ENCODE measurements at places on chromosomes 1 and 21.

- no peak for DNase-seq
These were observed 142.3 kb upstream of the EDN2 start for GRCh38 chr1:41626616-41627375.

DNA sequence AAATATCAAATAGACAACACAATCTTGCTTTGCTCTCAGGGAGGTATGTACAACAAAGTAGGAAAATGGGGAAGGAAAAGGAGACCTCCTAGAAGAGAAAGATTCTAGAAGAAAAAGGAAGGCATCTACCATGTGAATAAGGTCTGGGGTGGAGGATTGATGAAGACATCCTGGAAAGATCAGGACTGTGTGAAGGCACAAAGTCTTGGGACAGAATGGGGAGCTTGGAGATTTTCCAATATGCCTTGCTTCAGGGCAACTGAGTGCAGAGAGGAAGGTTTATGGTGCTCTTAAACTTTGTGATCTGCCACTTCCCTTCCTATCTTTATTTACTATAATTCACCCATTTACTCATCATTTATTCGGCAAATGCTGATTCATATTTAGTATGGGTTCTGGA, 352.0 kb downstream of the PLPP3 start:
- DNase-seq: no peak

DNA sequence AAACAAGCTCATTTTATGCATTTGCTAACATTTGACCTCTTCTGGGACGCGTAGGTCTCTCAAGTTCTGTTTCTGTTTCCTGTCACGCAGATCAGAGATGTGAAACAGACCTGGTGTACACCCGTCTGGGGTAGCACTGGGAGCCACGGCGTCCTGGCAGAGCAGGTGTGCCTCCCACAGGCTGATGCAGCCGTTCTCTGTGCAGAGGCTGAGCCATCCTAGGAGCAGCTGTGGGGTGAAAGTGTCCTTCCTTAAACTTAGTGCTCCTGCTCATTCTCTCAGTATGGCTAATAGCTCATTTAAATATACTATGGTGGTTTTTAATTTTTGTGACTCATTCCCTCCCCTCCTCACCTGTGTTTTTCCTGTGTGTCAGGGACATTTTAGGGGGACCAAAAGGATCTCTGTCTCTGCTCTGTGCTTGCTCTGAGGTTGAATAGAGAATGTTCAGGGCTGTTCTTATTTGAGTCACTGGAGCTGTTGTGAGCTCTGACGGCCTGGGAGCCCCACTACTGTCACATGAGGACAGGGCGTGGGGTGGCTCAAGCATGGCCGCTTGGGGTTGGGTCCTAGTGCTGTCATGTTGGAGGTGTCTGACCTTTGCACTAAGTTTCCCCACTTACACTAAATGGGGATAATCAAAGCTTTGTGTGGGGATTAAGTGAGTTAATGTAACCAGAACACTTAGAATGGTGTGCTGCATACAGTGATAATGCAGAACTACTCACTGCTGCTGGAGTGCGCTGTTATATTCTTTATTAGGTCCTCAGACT, 43.0 kb downstream of the GALNT2 start:
- no peak for DNase-seq

DNA sequence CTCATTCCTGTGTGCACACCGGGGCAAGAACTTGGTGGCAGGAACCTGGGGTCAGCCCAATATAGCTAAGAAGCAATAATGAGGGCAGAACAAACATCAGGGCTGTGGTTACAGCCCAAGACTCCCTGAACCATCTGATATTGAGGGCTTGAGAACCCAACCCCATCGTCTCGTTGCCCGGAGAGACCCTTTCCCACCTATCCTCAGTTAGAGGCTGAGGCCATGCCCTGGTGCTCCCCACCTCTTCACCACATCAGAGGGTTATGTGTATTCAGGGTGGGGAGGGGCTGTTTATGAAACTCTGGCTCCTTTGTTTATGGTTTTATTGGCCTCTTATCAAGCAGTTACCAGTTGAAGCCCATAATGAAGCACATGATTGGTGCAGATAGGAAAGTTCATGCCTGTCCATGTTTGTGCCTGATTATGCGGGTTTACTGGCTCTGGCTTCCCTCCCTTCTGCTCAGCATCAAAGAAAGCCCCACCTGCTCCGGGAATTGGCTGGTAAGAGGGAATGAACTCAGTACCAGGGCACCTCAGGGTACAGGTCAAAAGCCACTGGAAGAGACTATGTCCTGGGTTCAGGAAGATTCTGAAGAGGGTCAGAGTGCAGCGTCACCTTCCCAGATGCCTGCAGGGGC, 14.5 kb downstream of the NUAK2 start:
- no peak for DNase-seq

DNA sequence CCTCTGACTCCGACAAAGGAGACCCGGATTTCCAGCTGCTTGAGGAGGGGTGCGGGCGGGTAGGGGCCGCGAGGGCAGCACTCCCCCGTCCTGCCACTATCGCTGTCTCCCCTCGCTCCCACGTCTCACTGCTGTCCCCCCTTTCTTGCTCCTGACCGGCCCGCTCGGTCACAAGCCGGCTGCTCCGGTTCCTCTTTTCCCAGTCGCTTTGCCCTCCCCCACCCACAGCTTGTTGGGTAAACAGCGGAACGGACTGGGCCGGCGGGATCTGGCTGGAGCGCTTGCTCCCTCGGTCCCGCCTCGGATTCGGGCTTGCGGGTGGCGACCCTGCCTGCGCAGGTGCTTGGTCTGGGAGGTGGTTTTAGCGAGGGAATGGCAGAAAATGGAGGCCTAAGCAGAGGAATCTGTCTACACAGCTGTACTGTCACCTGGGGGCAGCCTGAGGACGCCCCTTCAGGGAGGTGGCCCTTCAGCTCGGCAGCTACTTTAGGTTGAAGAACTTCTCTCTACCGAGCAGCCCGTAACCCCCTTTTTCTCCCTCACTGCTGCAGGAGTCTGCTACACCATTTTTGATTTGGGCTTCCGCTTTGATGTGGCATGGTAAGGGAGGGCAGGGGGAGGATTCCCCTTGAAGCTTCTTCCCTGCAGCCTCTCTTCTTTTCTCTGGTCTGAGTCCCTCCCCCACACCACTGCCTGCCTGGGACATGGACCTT, 645 bp downstream of the ATP6V0B start:
- peak; percentile 33 for DNase-seq

GRCh38 chr1:3063379-3064295, 5.4 kb upstream of the PRDM16 start:
- no peak for DNase-seq

DNA sequence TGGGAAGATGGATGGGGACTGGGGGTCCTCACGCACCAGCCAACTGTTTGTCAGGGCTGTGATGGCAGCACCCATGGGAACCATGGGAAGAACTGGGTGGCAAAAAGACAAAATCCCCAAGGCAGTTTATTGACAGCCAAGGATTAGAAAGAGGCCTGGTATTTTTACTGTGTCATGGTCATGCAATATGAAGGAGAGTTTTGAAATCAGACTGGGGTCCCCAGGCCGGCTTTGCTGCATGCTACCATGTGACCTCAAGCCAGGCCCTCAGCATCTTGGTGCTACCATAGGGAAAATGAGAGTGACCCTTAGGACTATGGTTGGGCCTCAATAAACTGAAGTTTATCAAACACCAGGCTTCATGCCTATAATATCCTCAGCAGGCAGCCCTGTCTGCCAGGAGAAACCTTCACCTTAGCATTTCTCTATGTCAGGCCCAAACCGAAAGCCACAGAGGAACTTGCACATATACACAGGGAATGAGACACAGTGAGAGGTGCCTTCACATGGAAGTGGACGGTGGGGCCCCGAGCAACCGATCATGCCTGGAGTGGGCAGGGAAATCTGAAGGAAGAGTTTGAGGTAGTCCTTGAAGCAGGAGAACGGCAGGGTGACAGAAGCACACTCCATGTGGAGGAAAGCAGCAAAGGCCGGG, 203.2 kb downstream of the HIVEP3 start:
- DNase-seq: no peak

DNA sequence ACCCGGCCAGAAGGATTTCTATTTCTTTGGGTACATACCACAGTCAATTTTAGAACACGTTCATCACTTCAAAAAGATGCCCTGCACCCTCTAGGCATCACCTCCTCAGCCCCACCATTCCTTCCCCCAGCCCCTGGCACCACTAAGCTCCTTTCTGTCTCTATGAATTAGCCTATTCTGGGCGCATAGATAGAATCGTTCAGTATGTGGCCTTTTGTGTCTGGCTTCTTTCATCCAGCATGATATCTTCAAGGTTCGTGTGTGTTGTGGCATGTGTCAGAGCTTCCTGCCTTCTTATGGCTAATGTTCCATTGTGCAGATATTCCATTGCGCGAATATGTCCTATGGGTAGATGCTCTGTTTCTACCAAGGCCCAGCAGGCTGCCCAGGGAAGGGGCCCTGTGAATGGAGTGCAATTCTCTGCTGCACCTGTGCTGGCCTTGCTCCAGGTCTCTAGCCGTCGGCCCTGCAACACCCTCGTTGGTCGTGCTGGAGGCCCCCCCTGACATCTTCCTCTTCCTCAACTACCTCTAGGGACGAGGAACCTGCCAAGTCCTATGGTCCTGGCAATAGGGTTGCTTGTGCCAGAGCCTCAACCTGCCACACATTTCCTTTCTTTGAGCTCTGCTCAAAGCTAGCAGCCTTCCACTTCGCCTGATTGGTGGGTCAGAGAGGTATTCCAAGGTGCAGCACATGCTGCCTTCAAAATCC, 113.5 kb downstream of the RIPK4 start:
- no peak for DNase-seq

GRCh38 chr21:36470294-36470693, 9.6 kb downstream of the CLDN14 start:
- no peak for DNase-seq

DNA sequence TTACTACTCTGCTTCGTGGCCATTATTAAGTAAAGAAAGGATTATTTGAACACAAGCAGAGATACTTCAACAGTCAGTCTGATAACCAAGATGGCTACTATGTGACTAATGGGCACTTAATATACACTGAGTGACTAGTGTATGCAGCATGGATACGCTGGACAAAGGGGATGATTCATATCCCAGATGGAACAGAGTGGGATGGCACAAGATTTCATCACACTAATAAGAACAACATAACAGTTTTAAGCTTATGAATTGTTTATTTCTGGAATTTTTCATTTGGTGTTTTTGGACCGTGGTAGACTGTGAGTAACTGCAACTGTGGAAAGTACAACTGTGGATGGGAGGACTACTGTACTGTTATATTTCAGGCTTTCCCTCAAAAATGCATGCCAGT, 9.4 kb downstream of the ZCCHC17 start:
- peak; percentile 48 for DNase-seq

GRCh38 chr1:246081856-246082668, 425.0 kb downstream of the SMYD3 start:
- DNase-seq: no peak

DNA sequence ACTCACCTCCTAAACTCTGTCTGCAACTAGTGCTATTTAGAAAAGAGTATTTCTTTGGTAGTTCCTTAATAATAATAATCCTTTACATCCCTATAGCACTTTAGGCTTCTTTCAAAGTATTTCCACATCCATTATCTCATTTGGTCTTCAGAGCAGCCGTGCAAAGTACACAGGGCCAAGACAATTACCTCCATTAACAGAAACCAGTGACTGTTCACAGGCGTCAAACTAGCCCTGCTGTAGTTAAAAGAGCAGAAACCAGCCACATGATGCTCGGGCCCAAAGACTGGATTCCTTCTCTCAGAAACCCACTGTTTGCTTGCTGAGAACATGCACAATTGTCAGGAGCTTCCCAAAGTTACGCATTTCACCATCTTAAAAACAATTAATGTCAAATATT, 396.0 kb upstream of the DAB1 start:
- no peak for DNase-seq

DNA sequence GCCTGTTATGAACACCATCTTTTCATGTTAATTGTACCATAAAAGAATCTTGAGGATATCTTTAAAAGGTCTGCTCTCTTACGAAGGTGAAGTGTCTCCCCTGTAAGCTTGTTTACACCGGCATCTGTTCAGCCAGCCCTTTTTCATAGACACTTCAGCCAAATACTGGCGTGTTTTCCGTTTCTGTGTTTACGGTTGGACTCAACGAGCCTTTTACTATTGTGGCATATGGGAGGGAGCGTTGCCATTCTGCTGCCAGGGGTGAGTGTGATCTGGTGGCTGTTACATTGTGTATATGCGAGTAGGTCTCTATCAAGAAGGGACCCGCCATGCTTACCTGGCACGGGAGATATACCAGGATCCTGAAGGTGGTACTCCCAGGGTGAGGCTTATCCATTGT, 433.8 kb downstream of the CAMTA1 start:
- DNase-seq: no peak

- DNase-seq: no peak
These were observed 12.4 kb upstream of the USP1 start for GRCh38 chr1:62424411-62424810.

DNA sequence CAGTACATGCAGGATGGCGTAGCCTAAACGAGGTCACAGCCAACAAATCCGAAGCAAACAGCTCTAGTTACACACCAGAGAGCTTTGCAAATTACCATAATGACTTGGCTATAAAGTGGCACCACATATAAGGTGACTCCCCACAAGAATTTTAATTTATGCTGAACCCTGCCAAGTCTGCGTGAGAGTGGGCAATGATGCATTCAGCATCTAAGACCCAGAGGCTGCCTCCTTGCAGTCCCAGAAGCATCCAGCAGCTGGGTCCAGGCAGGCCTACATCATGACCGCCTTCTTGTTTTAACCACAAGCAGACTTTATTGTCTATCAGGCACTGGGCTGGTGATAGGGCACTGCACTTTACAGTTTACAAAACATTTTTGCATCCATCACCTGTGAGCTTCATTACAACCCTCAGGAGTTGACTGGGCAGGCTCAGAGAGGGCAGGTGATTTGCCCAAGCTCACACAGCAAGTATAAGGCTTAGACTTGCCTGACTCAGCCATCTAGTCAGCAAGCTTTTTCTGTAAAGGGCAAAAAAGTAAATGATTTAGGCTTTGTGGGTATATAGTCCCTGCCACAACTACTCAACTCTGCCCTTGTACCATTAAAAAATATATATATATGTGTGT, 134.6 kb downstream of the GLIS1 start:
- DNase-seq: no peak

GRCh38 chr1:212651521-212651920, 43.0 kb downstream of the ATF3 start:
- DNase-seq: no peak

GRCh38 chr1:57420981-57421785, 2.7 kb downstream of the DAB1 start:
- no peak for DNase-seq

DNA sequence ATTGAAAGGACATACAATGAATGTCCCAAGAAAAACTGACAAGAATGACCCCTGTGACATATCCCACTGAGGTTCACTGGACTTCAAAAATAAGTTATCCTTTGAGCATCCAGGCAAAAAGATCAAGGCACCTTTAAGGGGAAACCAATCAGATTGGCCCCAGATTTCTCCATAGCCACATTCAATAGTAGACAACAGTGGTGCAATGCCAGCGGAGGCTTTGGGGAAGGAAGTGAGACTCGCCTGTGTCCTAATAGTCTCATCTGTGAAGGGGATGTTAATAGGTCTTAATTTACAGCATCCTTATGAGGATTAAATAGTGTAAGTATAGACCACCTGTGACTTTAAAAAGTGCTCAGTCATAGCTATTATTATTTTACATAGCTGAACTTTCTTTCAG, 21.5 kb downstream of the RPL5 start:
- no peak for DNase-seq

Measured in dermis microvascular lymphatic vessel endothelial cell (primary cell).